ENCODE measurements at places on chromosomes 1 and 21.
A peak's percentile ranks its signal among the peaks of the same experiment; 100 is the strongest.

DNA sequence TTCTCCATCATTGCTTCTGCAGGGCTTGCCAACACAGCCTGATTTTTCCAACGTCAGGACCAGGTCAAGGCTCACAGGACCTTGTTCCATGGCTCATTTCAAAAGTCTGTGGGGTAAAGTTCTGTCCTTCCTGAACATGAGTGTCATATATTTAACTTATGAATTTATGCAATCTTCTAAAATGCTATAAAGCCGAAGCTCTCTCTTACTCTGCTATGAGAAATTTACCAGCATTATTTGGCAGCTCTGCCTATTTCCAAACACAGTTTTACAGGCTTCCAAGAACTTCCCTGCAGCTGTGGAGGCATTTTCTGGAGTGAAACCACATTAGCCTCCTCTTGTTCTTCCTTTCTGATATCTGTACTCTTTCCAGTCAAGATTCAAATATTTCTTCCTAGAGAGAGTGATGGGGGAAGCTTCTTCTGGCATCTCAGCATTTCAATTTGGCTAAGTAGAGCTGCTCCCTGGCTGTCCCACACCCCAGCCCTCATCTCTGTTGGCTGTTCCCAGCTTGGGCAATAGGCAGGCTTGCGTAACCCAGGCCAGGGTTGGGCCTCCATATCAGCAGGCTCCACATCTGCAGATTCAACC lies 15.6 kb upstream of the HMGCS2 start:
- no peak overlapping the region for H3K27ac ChIP-seq
- no peaks in the 10 kb centered on the region for H3K4me1 ChIP-seq
- DNase-seq, result no peak
- no peaks in the 10 kb centered on the region for H3K27me3 ChIP-seq
- H3K4me3 ChIP-seq, result no peak overlapping the region
- no peaks in the 10 kb centered on the region for H3K36me3 ChIP-seq

DNA sequence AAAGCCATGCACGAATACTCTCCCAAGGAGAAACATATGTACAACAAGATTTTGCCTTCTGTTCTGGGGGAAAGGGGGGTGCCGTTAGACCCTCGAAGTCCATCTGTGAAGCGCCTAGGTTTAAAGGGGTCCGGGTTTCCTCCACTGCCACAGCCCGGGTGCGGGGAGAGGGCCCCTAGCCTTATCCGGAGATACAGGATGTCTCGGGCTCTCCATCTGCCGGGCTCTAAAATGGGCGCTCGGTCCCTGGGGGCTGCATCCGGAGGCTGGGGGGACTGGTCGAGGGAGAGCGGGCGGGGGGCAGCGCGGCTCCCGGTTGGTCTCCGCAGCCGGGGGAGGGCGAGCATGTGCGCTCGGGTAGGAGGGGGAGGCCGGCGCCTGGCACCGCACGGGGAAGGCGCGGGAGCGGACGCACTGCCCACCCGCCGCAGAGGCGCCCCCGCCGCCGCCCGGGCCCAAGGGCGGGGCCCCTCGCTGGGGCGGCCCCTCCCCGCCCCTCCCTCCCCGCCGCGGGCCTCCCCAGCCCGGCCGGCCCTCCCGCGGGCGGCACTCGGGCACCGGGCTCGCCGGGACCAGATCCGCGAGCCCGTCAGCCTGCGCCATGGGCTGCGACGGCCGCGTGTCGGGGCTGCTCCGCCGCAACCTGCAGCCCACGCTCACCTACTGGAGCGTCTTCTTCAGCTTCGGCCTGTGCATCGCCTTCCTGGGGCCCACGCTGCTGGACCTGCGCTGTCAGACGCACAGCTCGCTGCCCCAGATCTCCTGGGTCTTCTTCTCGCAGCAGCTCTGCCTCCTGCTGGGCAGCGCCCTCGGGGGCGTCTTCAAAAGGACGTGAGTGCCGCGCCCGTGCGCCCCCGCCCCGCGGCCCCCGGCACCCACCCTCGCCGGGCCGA lies 63.1 kb downstream of the ELK4 start:
- H3K4me3 ChIP-seq, result peak overlapping the region; percentile 18
- DNase-seq, result no peak
- H3K27ac ChIP-seq, result no peak overlapping the region
- peaks cover 43% of the 10 kb centered on the region for H3K27me3 ChIP-seq
- no peaks in the 10 kb centered on the region for H3K36me3 ChIP-seq

- H3K27ac ChIP-seq, result no peak overlapping the region
- no peak for DNase-seq
- H3K4me1 ChIP-seq, result no peaks in the 10 kb centered on the region
- no peak overlapping the region for H3K4me3 ChIP-seq
These were observed 114.1 kb downstream of the HS2ST1 start for GRCh38 chr1:87028576-87028975.

DNA sequence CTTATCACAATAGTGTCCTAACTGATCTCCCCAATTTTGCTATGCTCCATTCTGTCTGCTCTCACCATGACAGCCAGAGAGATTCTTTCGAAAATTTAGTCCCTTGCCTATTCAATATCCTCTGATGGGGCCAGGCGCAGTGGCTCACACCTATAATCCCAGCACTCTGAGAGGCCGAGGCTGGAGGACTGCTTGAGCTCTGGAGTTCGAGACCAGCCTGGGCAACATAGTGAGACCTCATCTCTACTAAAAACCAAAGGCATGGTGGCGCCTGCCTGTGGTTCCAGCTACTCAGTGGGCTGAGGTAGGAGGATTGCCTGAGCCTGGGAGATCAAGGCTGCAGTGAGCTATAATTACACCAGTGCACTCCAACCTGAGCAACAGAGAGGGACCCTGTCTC lies 16.1 kb upstream of the PDZK1IP1 start:
- no peak overlapping the region for H3K27ac ChIP-seq
- H3K36me3 ChIP-seq, result no peaks in the 10 kb centered on the region
- no peak overlapping the region for H3K4me3 ChIP-seq
- no peak for DNase-seq

GRCh38 chr1:25996966-25997827 lies 666 bp downstream of the PAFAH2 start:
- peak overlapping the region; percentile 87 for H3K27ac ChIP-seq
- H3K27me3 ChIP-seq, result no peaks in the 10 kb centered on the region

- H3K36me3 ChIP-seq, result no peaks in the 10 kb centered on the region
- H3K4me1 ChIP-seq, result no peaks in the 10 kb centered on the region
- H3K27ac ChIP-seq, result no peak overlapping the region
- no peak for DNase-seq
- no peak overlapping the region for H3K4me3 ChIP-seq
These were observed 230.1 kb downstream of the SRGAP2C start for GRCh38 chr1:121414905-121415304.

- DNase-seq, result no peak
- H3K4me1 ChIP-seq, result no peaks in the 10 kb centered on the region
- H3K36me3 ChIP-seq, result no peaks in the 10 kb centered on the region
- H3K4me3 ChIP-seq, result no peak overlapping the region
- H3K27ac ChIP-seq, result no peak overlapping the region
These were observed 533.5 kb downstream of the LTN1 start for GRCh38 chr21:28459193-28459592.

GRCh38 chr1:178224358-178224757 lies 130.5 kb downstream of the RASAL2 start:
- DNase-seq, result no peak
- H3K27me3 ChIP-seq, result no peaks in the 10 kb centered on the region
- no peak overlapping the region for H3K4me3 ChIP-seq
- H3K4me1 ChIP-seq, result no peaks in the 10 kb centered on the region

DNA sequence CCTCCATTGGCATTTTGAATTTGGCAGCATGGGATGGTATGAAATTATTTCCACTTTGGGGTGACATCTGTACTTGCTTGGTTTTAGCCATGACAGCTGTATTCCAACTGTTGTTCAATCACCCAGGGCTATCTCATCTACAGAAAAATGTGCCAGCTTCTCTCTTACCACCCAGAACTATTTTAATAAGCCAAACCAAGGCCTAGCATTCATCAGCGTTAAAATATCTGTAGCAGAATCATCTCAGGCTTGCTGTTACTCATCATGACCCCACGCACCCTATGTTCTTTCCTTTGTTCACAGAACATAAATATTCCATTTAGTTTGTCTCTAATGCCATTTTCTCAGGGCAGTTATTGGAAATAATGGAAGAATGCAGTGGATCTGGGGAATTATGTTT lies 49.8 kb downstream of the GIPC2 start:
- no peak for DNase-seq
- no peak overlapping the region for H3K4me3 ChIP-seq
- H3K27ac ChIP-seq, result no peak overlapping the region
- H3K36me3 ChIP-seq, result no peaks in the 10 kb centered on the region
- H3K27me3 ChIP-seq, result no peaks in the 10 kb centered on the region
- H3K4me1 ChIP-seq, result no peaks in the 10 kb centered on the region

DNA sequence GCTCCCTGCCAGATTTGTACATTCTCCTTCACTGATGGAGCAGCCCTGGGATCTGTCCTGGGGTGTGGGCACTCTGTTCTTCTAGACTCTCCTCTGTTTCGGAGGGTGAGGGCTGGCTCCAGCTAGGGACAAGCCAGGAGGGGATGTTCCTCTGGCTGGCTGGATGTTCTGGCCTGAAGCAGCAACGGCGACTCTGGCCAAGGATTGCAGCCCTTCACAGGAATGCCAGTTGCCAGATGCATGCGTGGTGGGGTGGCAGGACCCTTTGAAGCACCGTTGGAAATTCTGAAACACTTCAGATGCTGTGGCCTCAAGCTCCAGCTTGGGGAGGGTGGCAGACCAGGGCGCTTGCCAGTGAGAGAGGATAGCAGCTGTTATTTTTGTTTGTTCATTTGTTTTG lies 210.9 kb downstream of the TRABD2B start:
- H3K36me3 ChIP-seq, result no peaks in the 10 kb centered on the region
- H3K27ac ChIP-seq, result no peak overlapping the region
- H3K4me1 ChIP-seq, result peaks cover 29% of the 10 kb centered on the region
- no peaks in the 10 kb centered on the region for H3K27me3 ChIP-seq
- no peak overlapping the region for H3K4me3 ChIP-seq
- DNase-seq, result no peak

DNA sequence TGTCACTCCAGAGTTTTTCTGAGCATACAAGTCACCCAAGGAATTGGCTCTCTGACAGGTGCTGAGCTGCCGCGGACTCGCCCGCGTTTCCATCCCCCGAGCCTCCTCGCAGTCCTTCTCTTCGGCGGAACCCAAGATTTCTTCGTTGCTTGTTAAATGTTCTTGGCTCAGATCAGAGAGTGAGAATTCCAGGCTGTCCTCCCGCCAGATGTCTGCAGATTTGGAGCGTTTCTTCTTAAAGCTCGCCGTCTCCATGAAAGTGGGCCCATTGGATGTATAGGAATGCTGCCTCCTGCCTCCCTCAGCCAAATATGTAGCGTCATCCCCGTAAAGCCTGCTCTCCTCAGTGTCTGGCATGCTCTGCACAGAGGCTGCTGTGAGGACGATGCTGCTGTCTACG lies 77.8 kb downstream of the TIAM1 start:
- DNase-seq, result no peak
- no peaks in the 10 kb centered on the region for H3K27me3 ChIP-seq
- no peak overlapping the region for H3K4me3 ChIP-seq
- H3K36me3 ChIP-seq, result peaks cover 3% of the 10 kb centered on the region

GRCh38 chr1:118047006-118047649 lies 117.6 kb downstream of the WDR3 start:
- H3K4me3 ChIP-seq, result no peak overlapping the region
- H3K4me1 ChIP-seq, result no peaks in the 10 kb centered on the region
- no peak overlapping the region for H3K27ac ChIP-seq
- no peak for DNase-seq
- H3K27me3 ChIP-seq, result no peaks in the 10 kb centered on the region

DNA sequence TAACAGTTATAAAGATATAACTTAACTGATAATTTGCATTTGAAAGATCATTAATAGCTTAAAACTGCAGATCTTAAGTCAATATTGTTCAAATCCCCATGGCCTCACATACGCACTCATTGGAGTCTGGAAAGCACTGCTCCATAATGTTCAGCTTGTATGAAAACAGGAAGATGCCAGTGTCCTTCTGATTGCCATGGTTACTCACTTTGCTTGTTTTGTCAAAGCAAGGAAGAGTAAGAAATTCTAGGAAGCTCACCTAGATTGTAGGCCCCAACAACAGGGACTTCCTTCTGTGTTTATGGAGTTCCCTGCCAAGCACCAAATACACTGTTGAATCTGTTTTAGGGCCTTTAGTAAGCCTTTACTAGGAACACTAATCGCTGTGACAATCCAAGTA lies 10.9 kb downstream of the GAS5 start:
- no peaks in the 10 kb centered on the region for H3K4me1 ChIP-seq
- peaks cover 29% of the 10 kb centered on the region for H3K36me3 ChIP-seq
- H3K27ac ChIP-seq, result no peak overlapping the region
- H3K4me3 ChIP-seq, result no peak overlapping the region
- DNase-seq, result no peak
- H3K27me3 ChIP-seq, result no peaks in the 10 kb centered on the region

DNA sequence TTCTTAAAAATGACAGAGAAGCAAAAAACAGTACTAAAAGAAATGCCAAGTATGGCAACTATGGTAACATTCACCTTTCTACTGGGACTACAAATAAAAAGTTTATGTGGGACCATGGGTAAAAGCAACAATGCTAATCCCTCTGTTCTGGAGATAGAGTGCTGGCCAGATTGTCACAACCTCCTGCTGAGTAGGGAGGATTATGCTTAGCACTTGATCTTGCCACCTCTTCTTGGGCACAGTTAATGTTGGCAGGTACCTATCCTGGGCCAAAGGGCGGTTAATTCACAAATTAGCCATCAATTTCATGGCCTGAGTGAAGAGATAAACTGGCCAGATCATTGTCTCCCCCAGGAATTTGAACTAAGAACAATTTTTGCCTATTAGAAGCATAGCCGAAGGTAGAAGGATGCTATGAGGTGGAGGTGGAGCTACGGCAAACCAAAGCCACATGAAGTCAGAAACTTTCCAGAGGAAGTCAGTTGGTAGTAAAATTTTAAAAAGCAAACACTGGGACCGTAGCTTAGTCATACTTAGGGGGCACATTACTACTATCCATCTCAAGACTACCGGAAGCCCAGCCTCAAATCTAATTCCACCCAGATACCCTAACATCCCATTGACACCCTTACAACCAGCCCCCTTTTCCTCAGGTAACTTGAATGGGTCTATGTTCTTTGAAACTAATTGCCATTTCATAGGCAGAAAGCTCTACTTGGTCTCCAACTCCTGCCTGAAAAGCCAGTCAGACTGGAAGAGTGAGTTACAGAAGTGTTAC lies 2.7 kb downstream of the SCYL3 start:
- H3K4me1 ChIP-seq, result peaks cover 3% of the 10 kb centered on the region
- H3K4me3 ChIP-seq, result no peak overlapping the region
- H3K36me3 ChIP-seq, result peaks cover 3% of the 10 kb centered on the region
- DNase-seq, result no peak
- no peaks in the 10 kb centered on the region for H3K27me3 ChIP-seq
- H3K27ac ChIP-seq, result no peak overlapping the region

GRCh38 chr21:23853796-23854379 lies 1753.4 kb downstream of the MRPL39 start:
- H3K36me3 ChIP-seq, result no peaks in the 10 kb centered on the region
- H3K27ac ChIP-seq, result no peak overlapping the region
- H3K4me3 ChIP-seq, result no peak overlapping the region
- no peaks in the 10 kb centered on the region for H3K4me1 ChIP-seq

- H3K27me3 ChIP-seq, result no peaks in the 10 kb centered on the region
- H3K36me3 ChIP-seq, result no peaks in the 10 kb centered on the region
- peak; percentile 50 for DNase-seq
- H3K27ac ChIP-seq, result no peak overlapping the region
- H3K4me3 ChIP-seq, result no peak overlapping the region
- H3K4me1 ChIP-seq, result no peaks in the 10 kb centered on the region
These were observed 3.8 kb upstream of the RGSL1 start for GRCh38 chr1:182446033-182446669.
